Glomerular endothelial cell (primary cell): ENCODE measurements at places on chromosomes 3 and 15.

DNA sequence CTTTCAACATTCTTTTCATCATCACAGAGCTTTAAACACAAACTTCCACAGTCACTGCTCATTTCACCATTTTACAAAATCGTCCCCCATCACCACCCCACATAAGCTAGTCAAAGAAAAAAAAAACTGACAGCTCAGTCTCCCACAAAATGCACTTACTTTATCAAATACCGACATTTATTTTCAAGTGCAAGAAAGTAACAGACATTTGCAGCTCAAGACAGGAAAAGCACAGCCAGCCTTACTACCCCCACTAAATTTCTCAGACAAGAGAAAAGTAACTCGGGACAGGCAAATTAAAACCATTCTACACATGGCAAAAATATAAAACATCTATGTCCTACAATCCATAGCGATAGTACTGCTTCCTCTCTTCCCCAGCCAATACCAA, 402.4 kb downstream of the SHQ1 start:
- no peak for DNase-seq

DNA sequence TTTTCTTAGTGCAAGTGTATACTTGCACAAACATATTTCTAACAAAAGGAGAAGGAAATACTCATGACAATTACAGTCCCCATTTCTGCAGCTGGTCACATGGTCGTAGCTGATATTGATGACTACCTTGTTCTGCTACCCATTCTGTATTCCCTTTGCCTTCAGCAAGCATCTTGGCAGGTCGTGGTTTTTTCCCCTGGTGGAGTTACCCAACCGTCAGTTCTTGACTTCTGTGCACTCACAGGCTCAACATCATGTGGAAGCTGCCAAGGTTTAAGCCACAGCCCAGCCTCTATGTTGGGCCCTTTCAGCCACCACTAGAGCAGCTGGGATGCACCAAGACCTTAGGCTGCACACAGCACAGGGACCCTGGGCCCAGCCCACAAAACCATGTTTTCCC, 56.1 kb downstream of the VGLL3 start:
- DNase-seq = no peak

DNA sequence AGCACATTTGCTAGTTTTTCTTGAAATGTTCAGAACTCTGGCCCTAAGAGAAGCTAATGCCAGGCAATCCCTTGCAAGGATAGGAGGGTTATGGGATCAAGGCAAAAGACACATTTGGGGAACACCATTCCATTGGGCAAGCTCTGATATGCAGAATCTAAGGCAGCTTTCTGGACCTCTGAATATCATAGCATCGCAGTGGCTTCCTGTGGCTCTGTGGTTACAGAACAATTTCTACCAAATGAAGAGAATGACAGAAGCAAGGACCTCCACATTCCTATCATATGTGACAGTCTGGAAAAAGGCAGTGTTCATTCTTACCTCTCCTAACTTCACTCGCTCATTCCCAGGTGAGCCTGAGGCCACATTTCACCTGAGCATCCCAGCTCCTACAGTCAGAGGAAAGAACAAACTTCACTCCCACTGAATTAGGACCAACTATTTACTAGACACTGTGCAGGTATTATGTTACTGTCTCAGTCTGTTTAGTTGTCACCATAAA, 836.1 kb upstream of the CFAP20DC start:
- no peak for DNase-seq

DNA sequence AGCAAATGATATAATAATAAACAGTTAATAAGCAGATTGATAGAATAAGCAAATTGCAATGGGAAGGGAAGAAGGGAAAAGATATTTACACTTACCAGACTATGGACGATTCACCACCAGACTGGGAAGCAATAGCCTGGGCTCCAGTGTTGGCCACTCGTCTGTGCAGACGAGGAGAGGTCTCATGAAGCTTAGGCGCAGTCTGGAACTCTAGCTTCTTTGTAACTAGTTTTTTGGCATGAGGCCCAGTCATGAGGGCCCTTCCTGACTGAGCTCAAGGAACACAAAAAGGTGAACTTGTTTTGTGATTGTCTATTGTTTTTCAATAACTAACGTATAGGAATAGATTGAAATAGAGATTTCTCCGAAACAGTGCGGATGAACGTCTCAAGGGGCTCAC, 63.3 kb upstream of the GATM start:
- peak; percentile 34 for DNase-seq

GRCh38 chr15:77632534-77633133, at the start of gene LINGO1:
Gene LINGO1 (minus strand): TSS chr15:77632912. CDS start chr15:77632315, 597 bp downstream.
- DNase-seq = no peak
